Fibroblast of skin of back (primary cell): ENCODE measurements at places on chromosomes 12 and 14.

DNA sequence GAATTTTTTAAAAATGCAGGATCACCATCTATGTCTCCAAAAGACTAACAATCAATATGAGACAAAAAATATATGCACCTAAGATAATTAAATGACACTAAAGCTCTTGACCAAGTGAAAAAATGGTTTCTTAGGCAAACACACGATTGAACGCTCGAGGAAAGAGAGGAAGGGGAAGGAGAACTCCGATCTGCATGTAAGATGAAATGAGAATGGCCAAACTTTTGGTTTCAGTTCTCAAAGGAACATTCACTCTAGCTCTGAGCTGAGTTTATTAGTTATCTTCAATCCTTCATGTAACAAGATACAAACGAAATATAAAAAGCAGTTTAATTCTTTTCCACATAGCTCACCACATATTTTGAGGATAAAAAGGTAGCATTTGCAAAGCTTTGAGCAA lies 2.8 kb downstream of the DYRK4 start:
- DNase-seq, result no peak

DNA sequence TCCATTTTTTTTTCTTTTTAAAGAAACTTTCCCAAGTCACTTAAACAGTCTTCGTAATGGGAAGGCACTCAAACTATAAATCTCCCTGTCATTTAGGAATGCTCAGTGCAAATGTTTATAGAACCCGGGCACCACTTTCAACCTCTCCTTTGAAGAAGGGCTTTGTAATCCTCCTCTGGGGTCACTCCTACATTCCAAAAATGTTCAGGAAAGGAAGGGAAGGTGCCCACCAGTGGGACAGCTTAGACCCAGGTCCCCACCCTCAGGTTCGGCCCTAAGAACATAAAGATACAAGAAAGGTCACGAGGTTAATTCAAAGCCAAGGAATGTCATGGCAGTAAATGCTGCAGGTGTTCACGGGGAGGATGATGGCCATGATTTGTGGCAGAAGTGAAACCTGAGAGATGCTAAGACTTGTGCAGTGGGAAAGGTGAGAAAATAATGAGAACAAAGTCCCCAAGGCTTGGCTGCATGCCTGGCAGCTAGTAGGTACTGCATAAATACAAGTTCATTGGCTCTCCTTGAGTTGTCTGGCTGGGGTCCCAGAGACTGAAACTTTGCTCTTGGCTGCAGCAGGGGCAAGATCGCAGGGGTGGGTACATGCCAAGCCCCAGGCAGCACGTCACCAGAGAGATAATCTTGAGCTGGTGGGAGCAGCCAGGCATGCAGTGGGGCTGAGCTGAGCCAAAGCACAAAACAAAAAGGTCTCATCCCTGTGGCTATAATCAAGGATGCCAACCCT lies 21.1 kb downstream of the KRT18 start:
- DNase-seq, result no peak

- peak; percentile 81 for DNase-seq
Measured at GRCh38 chr12:75781532-75782046, 250.0 kb downstream of the PHLDA1 start.

DNA sequence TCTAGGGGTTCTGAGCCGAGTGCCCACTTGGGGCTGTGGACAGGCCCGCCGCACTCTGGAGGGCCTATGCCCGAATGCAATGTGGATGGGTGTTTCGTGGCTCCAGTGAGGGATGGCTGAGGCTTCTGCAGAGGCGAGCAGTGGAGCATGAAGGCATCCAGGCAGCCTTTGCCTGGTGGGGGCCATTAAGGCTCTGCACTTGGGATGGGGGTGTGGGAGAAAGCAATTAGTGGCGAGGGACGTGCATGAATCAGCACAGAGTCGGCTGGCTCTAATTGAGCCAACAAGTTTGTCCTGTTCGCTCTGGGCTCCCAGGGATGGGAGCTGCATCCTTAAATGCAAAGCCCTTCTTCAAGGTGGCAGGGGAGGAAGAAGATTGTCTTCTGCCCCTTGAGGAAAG lies 346.9 kb upstream of the FKBP4 start:
- DNase-seq, result no peak

- DNase-seq, result no peak
Measured at GRCh38 chr14:88791629-88792472, 902 bp downstream of the EML5 start.
